ENCODE measurements at places on chromosomes 7 and 10.

DNA sequence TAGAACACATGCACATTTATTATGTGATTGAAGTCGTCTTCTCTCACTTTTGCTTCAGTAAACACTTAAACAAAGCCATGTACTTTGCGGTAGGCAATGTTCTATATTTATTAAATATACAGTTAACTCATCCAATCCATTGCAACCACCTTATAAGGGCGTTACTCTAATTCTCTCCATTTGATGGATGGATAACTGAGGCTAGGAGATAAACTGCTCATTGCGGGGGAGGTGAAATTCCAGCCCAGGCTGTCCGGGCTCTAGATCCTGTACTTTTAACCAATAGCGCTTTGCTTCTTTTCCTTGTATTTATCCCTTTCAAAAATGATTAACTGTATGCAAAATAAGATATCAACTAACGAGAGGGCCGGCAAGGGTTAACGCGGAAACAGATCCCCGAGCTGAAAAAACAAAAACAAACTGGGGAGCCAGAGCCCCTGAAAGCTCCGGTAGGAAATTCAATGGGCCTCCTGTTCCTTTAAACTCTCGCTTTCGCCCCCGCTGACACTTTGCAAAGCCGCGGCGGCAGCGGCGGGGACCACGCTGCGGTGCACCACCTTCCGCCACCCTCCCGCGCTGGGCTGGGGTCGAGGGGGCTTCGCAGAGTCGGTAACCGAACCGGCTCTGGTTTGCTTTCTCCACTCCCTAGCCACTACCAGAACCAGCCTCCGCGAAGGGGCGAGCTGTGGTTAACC is 1.0 kb upstream of the PLXDC2 start:
- DNase-seq = no peak

DNA sequence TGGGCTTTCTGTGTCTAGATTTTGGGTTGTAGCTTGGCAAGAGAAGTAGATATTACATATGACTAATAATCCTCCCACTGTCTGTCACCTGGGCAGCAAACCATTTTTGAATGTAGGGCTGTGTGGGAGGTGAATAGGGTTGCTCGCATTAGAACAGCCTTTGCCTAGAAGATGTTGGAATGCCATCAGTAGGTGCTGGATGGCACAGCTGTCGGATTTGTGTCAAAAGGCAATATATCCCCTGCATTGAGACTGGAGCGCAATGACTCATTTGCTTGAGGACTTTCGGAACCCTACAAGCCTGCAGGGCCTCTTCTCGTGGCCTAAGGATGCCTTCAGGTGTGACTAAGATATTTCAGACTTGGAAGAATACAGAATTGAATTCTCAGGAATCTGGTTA is 323.8 kb downstream of the GPR158 start:
- DNase-seq = no peak

DNA sequence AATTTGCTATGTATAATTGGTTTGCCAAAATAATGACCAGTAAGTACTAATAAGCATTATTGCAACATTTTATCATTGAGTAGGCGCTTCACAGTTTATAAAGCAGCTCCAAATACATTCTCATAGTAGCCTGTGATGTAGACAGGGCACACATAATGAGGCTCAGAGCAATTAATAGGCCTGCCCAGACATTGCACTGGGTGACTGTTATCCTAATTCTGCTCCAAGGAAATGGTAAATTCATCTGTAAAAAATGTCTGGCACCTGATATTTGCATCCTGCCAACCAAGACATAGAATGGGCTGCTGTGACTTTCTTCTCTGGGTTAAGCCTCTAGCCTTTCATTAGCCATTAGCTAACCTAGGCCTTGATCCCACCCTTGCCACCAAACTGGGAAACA is 97.6 kb downstream of the SEM1 start:
- no peak for DNase-seq

DNA sequence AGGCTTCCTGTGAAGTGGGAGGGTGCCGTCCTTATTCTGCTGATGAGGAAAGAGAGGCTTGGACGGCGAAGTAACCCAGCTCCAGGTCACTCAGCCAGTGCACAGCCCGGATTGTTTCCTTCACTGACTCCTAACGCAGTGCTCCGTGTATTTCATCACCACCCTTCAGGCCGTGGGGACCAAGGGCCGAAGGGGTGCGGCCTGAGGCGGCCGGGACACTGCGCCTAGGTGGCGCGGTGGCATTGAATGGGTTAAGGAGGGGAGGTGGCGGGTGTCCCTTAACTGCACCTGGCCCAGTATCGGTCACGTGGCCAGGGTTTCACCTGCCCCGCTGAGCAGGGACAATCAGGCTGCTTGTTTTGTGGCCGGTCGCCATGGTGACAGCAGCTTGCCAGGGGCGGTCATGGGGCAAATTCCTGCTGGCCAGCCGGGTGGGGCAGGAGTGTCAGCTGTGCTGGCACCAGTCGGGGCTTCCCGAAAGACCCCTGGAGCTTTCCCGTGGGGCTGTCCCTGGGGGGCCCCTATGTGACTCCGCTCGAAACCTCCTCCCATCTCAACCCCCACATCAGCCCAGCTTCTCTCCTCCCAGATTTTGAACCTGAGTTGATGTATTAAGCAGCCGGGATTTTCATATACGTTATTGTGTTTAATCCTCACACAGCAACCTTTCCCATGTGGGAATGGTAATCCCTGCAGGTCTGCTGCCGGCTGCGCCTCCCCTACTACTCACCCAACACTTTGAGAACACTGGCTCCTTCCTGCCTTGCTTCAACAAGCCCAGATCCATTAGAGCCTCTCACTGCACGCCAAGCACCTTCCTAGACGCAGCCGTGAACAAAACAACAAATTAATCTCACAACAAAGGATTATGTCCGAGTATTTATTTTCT is 4.4 kb upstream of the ABHD11 start:
- DNase-seq = no peak

DNA sequence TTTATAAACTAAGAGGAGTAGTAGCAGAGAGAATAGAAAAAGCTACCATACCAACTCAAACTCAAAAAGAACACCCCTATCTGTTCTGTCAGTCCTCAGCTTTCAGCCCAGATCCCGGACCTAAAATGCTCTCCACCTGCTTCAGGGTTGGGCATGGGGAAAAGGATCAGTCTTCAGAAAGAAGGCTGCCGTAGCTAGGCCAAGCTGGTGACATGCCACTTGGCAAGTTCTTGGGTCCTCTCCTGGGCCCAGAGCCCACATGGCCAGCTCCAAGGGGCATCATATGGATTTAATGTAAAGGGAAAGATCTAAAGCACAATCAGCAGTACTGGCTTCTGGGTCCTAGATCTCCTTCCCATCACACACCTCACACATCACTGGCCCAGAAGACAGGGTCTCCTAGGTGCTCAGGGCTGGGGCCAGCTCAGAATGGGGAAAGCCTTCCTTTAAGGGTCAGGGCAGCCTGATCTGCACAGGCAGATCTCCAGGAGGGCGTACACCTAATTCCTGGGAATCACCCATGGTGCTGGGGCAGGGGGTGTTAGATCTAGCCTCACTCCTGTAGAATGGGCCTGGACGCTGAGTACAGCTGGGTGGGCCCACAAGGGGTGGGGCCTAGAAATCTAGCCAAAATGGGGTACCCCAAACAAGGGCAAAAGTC is 2.5 kb downstream of the VAX1 start:
- no peak for DNase-seq

- no peak for DNase-seq
Measured at GRCh38 chr10:131000743-131001142, 310.8 kb downstream of the TCERG1L start.

DNA sequence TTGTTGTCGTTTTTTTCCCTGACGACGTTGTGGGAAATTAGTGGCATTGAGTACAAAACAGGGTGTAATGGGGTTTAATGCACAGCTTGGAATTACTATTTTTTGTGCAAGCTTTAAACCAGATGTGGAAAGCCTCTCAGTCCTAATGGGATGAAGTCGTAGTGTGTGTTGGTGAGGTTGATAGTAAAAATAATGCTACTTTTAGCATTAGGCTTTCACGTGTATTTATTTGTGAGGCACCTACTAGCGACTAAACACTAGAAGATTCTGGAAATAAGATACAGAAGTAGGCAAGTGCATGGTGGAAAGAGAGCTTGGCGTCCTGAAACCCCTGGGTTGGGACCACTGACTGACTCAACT is 588 bp upstream of the ORC5 start:
- no peak for DNase-seq

DNA sequence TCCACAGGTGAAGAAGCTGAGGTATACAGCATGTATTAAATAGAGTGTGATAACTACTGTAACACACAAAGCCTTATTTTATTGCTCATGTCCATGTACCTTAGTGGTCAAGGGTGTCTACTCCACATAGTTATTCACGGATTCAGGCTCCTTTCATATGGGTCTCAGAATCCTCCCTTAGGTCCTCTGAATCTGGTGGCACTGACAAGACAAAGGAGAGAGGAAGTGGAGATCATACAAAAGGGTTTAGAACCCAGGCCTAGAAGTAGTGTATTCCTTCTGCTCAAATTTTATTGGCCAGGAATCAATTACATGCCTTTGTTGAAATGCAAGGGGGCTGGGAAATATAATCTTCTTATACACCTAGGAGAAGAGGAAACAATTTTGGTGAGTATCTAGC is 164.6 kb downstream of the PTEN start:
- DNase-seq = no peak

GRCh38 chr7:14305233-14305866 is 315.9 kb upstream of the ETV1 start:
- no peak for DNase-seq

- DNase-seq = no peak
Measured at GRCh38 chr7:4550117-4550516, 132.0 kb upstream of the FOXK1 start.

DNA sequence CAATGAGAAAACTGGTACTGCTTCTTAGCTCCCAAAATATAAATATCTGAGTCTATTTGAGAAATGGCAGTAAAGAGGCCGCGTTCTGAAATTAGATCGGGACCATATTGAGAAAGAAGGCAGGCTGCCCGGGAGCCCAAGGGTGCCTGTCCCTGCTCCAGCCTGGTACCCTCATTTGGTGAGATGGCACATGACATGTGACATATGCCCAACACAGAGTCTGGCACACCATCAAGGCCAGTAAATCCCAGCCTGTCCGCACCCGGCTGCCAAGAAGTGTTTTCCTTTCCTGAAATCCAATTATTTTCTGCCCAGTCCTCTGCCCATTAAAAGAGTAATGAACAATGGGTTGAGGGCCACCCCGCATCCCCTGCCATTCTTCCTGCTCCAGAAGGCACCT is 66.4 kb downstream of the CDH23 start:
- DNase-seq = no peak

- no peak for DNase-seq
Measured at GRCh38 chr10:44873160-44873559, 38.0 kb upstream of the TMEM72 start.

DNA sequence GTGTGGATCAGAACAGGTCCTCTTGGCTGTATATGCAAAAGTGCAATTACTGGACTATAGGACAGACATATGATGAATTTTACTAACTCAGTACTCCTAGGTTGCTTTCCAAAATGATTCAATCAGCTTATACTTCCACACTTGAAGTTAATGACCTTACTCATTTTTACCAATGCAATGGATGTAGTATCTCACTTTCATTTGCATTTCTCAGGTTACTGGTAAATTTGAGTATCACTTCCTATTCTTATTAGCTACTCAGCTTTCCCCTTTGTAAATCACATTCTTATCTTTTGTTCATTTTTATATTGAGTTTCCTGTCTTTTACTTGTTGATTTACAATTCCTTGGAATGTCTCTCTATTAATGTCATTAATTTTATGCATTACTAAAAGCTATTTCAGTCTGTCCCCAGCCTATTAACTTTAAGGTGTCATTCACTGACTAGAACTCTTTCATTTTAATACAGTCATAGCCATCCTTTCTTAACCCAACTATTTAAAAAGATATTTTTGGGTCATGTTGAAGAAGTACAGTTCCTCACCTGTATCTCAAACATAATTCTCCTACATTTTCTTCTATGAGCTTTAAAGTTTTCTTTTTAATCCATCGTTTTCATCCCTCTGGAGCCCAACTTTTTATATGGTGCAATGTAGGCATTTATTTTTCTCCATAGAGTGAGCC is 88.6 kb downstream of the VIM start:
- DNase-seq = no peak
